AG08395 (cell line): ENCODE measurements at places on chromosomes 1 and 21.

- DNase-seq = no peak
These were observed 7.6 kb downstream of the SIM2 start for GRCh38 chr21:36706482-36706852.

DNA sequence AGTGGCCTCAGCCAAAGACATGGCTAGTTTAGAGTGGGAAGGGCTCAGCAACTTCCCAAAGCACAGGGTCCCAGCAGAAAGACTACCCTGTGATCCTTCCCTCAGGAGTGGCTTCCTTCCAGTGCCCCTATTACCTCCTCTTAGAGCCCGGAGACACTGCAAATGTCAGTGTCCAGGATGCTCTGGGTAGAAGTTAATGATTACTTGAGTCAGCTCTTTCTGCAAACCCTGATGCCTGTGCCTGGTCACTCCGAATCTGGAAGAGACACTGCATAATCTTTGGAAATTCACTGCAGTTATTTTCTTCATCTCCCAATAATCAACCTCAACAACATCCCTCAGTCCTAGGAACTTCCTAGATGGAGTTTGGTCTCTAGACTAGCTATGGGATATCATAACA, 27.2 kb upstream of the MGST3 start:
- no peak for DNase-seq

GRCh38 chr1:26862781-26863684, at the start of gene SFN:
TSS of gene SFN (plus strand) at chr1:26863149. CDS start at chr1:26863213, 64 bp downstream.
- DNase-seq = no peak

DNA sequence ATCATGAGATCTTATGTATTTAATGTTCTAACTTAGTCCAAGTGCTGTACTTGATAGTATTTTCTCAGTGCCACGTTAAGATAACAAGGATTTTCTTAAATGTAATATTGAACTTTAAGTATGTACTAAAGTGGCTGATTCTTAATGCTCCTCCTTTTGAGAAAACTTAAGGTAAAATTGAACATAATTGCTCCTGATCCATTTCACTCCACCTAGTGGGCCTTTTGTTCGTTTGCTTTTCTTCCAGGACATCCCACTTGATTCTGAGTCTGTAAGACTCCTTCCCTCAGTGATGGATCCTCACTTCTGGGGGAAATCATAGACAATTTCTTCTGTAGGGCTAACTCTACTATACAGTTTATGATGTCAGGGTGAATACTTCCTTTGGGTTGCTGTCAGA, 173.1 kb downstream of the LMO4 start:
- no peak for DNase-seq

GRCh38 chr1:48572646-48573258, 100.7 kb upstream of the SPATA6 start:
- peak; percentile 65 for DNase-seq

- DNase-seq = no peak
These were observed 154.6 kb downstream of the VAV3 start for GRCh38 chr1:107810291-107810951.

GRCh38 chr1:230515451-230516145, 89.5 kb upstream of the PGBD5 start:
- DNase-seq = no peak

- DNase-seq = peak; percentile 22
These were observed 2.2 kb downstream of the FBXO28 start for GRCh38 chr1:224116131-224116530.

GRCh38 chr21:44487831-44488230, 32.5 kb downstream of the LRRC3 start:
- DNase-seq = no peak

DNA sequence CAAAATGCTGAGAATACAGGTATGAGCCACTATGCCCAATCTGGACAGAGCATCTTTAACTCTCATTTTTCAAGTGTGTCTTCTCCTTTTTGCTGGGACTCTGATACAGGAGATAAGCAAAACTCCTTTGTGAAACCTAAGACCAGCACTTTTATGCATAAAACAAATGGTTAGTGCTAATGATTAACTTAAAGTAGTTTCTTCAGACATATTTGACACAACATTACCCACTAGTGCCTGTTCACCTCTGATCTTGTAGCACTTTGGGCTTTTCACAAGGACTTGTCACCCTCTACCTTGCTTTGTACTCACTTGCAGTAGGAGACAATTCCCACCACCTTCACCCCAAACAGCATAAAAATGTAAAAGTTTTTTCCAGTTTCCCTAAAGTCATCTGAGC, 216.3 kb downstream of the RGS7 start:
- DNase-seq = no peak

DNA sequence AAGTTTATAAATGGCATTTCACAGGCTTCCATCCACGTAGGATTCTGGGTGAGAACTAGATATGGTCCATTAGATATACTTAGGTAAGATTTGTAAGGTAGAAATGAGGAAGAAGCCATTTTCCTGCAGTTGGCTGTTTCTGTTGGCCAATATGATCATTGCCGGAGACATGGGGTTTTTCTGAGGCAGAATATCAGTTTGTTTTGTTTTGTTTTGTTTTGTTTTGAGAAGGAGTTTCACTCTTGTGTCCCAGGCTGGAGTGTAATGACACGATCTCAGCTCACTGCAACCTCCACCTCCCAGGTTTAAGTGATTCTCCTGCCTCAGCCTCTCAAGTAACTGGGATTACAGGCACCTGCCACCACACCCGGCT, 8.7 kb upstream of the EYA3 start:
- DNase-seq = no peak

DNA sequence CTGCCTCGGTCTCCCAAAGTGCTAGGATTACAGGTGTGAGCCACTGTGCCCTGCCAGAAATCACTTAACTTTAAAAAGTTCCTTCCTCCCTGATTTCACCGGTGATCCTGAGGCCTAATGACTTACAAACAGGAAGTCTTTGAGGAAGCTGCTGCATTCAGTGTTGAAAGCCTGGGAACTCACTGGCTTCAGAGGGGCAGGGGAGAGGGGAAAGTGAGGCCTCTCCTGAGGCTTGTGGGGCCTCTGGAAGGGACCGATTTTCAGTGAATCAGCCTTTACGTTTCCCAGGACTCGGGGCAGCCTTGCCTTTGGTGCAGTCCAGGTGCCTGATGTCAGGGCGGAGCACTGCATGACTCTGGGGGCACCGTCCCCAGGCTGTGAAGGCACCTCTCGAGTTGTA, 30.1 kb upstream of the ARHGEF10L start:
- DNase-seq = no peak

- no peak for DNase-seq
These were observed 54.9 kb upstream of the C1orf198 start for GRCh38 chr1:230923176-230923575.

- DNase-seq = peak; percentile 22
These were observed 862 bp upstream of the ID3 start for GRCh38 chr1:23559985-23560741.

DNA sequence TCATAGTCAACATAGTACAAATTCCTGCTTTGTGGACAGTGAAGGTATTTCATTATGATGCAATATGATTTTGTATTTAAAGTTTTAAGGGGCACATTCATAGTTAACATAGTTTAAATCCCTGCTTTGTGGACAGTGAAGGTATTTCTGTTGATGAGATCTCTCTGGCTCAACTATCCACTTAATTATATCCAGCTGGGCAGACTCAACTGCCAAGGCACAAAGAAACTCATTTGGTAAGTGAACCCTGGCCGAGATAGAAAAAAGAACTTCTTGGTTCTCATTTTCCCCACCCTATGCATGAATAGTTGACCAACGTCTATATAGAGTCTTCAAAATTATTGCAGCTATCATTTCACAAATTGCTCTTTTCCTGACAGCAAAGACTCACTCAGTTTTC, 1194.6 kb downstream of the NCAM2 start:
- no peak for DNase-seq

GRCh38 chr21:16572032-16572431, 842.2 kb downstream of the USP25 start:
- no peak for DNase-seq

DNA sequence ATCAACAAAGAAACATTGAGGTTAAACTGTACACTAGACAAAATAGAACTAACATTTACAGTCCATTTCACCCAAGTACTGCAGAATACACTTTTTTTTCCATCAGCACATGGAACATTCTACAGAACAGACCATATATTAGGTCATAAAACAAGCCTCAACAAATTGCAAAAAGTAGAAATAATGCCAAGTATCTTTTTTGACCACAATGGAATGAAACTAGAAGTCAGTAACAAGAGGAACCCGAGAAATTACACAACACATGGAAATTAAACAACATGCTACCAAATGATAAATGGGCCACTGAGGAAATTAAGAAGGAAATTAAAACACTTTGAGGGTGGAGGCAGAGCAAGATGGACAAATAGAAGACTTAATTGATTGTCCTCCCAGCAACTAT, 8.4 kb upstream of the C1orf185 start:
- no peak for DNase-seq

GRCh38 chr1:205488074-205488723, 16.3 kb upstream of the CDK18 start:
- peak; percentile 86 for DNase-seq

GRCh38 chr1:221625026-221625425, 116.9 kb downstream of the DUSP10 start:
- DNase-seq = no peak

DNA sequence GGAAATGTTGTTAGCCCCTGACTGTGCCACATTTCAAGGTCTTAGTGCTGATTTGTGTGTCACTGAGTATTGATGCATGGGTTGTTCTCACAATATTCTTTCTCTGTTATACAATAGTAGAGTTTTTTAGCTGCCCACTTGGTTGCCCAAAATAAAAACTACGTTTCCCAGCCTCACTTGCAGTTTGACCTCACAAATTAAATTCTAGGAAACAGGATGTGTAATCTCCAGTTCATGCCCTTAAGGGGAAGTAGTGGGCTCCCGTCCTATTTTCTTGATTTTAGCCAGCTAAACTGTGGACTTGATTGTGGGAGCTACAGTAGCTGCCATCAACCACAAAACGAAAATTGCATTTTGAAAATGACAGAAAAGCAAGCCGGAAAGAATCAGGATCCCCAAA, 27.3 kb upstream of the LAMC1 start:
- no peak for DNase-seq
